ENCODE measurements at places on chromosomes 7 and 10. TPM values are rescaled to one million over a fixed set of nuclear protein-coding genes. Genes with fewer than 3 reads are reported as not detected.

ATP5F1C gene
- 111 TPM for total RNA-seq

- H3K4me3 ChIP-seq = no peak overlapping the region
- H3K4me1 ChIP-seq = peaks cover 4% of the 10 kb centered on the region
- H3K36me3 ChIP-seq = peaks cover 81% of the 10 kb centered on the region
- no peak overlapping the region for H3K27ac ChIP-seq
- DNase-seq = no peak
- H3K27me3 ChIP-seq = no peaks in the 10 kb centered on the region
These were observed 13.1 kb upstream of the ADAM8 start for GRCh38 chr10:133289761-133290160.

- no peaks in the 10 kb centered on the region for H3K36me3 ChIP-seq
- H3K27me3 ChIP-seq = peaks cover 4% of the 10 kb centered on the region
- no peak overlapping the region for H3K27ac ChIP-seq
- H3K4me1 ChIP-seq = no peaks in the 10 kb centered on the region
These were observed 5.4 kb downstream of the INMT start for GRCh38 chr7:30757342-30757692.

DNA sequence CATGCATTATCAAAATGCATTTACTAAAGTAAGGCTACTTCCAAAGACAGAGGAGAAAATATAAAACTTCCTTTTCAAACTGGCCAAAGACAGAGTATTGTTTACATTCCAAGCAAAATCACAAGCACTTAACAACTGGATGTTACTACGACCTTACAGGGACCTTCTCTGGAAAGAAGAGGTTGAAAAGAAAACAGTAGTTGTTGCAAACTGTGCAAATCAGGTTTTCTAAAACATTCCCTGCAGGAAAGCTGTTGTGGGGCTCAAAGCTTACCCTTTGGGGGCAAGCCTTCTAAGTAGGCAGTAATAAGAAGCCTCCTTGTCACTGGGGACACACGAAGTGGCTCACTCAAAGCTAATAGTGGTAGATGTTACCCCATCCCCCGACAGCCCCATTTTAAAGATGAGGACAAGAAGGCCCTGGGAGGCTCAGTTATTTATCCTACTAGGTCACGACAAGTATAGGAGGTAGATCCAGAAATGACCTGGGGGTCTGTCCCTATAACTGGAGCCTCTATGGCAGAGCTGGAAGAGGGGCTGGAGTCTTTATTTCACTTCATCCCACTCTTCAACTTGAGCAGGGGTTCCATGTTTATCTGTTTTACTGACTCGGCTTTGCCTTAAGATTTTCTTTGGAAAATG, 46.6 kb downstream of the ATXN7L1 start:
- no peak overlapping the region for H3K4me3 ChIP-seq
- DNase-seq = no peak
- H3K27ac ChIP-seq = no peak overlapping the region
- H3K36me3 ChIP-seq = no peaks in the 10 kb centered on the region

DNA sequence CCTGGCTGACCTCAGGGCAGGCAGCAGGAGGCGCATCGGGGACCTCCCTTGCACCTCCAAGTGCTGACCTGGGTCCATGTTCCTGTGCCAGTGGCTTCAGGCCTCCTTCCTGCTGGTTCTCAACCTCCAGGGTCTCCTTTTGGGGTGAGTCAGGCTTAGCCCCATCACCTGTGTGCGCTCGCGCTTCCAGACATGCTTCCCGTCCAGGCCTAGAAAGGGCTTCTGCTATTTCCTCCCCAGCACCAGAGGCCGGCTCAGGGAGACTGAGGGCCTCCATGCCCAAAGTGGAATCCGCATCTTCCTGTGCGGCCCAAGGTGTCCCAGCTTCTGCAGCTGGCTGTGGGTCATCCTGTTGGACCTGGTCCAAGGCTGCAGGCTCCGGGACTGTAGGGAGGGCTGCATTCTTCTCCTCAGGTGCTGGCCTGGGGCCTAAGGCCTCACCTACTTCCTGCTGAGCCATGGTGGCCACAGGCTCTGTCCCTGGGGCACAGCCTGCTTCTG, 5.9 kb downstream of the NACAD start:
- no peak overlapping the region for H3K4me3 ChIP-seq
- no peaks in the 10 kb centered on the region for H3K36me3 ChIP-seq
- no peak for DNase-seq
- H3K27me3 ChIP-seq = peaks cover 4% of the 10 kb centered on the region
- H3K4me1 ChIP-seq = no peaks in the 10 kb centered on the region
- no peak overlapping the region for H3K27ac ChIP-seq

- no peaks in the 10 kb centered on the region for H3K4me1 ChIP-seq
- no peaks in the 10 kb centered on the region for H3K27me3 ChIP-seq
- no peaks in the 10 kb centered on the region for H3K36me3 ChIP-seq
- no peak overlapping the region for H3K4me3 ChIP-seq
- no peak overlapping the region for H3K27ac ChIP-seq
- no peak for DNase-seq
These were observed 796.8 kb downstream of the XPNPEP1 start for GRCh38 chr10:109126541-109126940.

Data from CD4-positive, alpha-beta T cell (primary cell).